ENCODE measurements at places on chromosomes 2 and 18.
A peak's percentile ranks its signal among the peaks of the same experiment; 100 is the strongest.

DNA sequence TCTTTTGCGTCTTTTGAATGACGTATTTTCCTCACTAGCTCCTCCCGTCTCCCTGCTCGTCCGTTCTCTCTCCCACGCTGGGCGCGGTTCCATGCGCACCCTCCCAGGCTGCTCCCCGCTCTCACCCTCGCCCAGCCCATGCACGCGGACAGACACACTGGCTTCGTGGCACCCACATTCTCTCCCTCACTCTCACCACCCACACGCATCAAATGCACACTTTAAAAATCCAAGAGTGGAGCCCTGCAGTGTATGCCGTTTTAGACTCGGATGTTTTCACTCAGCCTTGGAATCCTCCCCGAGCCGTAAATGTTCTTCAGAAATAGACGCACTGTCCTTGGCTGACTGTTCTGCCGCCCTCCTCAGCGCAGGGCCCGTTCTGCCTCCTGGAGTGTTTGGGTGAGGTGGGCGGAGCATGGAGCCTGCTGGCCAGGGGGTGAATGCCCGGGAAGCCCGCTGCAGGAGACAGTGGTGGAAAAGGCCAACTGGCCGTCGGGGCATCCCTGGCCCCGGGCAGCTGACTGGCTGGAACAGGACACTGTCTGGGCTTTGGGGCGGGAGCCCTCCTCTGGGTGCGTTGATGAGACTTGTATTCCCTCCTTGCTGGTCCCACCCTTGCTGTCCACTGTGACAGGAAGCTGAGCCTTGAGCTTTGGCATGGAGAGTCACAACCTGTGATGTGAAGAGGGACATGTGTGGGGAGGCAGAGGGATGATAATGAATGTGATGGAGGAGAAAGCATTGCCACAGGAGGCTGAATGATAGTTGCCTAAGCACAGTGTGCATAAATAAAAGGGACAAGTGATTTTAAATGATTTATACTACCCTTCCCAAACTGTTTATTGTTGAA lies 35.4 kb upstream of the LYPD6B start:
- DNase-seq = no peak

- DNase-seq = no peak
Measured at GRCh38 chr18:33123862-33124518, 316.5 kb downstream of the CCDC178 start.

- DNase-seq = no peak
Measured at GRCh38 chr2:146540271-146540932, 1304.4 kb upstream of the ACVR2A start.

DNA sequence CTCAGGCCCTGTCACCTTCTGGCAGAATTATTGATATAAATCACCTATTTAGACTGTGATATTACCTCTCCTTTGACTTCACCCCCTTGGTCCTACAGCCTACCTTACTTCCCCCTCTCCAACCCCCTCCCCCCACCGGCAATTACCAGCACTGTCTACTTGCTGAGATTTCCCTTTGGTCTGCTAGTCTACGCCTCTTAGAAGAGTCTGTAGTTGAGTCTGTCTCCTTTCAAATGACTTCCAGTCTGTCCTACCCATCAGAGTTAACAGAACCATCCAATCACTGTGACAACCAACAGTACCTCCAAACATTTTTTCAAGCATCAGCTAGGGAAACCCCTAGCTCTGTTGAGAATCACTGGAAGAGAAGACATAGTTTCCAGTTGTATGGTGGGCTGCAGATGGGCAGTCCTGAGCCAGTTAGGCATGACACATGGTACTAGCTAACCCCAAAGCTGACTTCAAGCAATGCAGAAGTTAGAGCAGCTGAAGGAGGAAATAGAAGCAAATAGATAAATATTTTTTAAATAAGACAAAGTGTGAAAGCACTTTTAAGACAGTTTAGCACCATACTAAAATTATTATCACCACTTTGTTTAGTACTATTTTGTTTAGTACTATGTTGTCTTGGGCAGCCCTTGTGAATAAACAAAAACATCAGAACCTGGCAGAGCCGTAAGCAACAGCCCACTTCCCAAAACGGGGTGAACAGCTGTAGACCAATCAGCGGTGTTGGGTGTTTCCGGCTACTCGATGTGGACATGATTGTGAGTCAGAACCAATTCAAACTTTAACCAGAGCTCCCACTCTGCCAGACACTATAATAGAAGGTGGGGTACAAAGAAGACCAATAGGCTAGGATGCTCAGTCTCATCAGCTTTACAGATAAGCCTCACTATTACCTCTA lies 2.7 kb upstream of the ASNSD1 start:
- peak; percentile 30 for DNase-seq

- DNase-seq = no peak
Measured at GRCh38 chr2:105144152-105144940, 97.2 kb upstream of the GPR45 start.

DNA sequence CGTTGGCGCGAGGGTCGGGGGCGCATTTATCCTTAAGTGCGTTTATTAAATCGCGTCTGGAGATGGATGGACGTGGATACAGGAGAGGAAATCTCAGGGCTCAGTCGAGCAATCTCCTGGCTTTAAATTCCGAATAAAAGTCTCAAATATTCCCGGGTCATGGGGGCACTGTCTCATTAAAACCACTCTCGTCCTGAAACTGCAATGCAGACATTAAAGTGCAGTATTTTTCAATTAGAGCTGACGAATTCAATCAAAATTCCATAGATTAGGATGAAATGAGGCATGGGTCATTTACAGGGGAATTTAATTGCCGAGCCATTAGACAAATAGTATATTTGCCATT lies 10.7 kb upstream of the GBX2 start:
- DNase-seq = no peak

GRCh38 chr18:22956226-22956625 lies 23.1 kb downstream of the RBBP8 start:
- DNase-seq = no peak

- no peak for DNase-seq
Measured at GRCh38 chr2:28716265-28716865, 35.3 kb upstream of the PPP1CB start.

DNA sequence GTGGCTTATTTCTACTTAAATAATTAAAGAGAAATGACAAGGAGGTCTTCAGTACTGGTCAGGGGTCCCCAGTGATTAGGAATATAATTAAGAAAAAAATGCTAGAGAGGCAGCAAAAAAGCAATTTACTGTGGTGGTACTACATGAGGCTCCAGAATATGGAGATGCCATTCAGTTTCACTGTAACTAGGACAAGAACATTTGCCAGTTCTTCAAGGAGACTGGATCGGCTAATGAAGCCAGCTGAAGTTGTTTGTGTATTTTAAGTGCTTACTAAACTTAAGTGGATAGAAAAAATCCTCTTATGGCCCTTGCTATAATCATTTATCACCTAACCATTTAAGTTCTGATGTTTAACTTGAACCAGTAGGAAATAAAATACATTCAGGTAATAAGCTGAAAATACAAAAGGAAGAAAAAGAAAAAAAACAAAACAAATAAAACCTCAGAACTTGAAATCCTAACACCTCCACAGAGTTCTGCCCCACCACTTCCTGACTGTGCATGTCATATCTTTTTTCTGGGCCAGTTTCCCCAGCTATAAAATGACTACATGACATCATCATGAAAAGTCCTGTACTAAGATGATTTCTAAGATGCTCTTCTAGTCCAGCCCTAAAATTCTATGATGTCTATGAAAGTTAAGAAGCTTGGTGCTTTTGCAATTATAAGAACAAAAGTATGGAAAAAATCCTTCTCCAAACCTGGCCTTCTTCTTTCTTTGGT lies 98.0 kb downstream of the TRABD2A start:
- DNase-seq = no peak

GRCh38 chr2:206442474-206442832 lies 879 bp upstream of the ADAM23 start:
- DNase-seq = no peak

Data from stimulated activated naive CD4-positive, alpha-beta T cell (primary cell).